ENCODE measurements at places on chromosomes 3 and 15. TPM values are rescaled to one million over a fixed set of nuclear protein-coding genes. Genes with fewer than 3 reads are reported as not detected.

PHC3 gene
- total RNA-seq: 76.5 TPM

TERC gene
- total RNA-seq: 3.5 TPM

ALDH1L1 gene
- 9.0 TPM for total RNA-seq

RPLP1 gene
- 1,562 TPM for total RNA-seq

BSN gene
- total RNA-seq: 0.81 TPM

PARP6 gene
- total RNA-seq: 71.3 TPM

C2CD4A gene
- total RNA-seq: 0.17 TPM

LRRIQ4 gene
- not detected for total RNA-seq

SH2D7 gene
- 2.3 TPM for total RNA-seq

SNTN gene
- total RNA-seq: not detected

GABRR3 gene
- not detected for total RNA-seq

OR5K2 gene
- total RNA-seq: not detected

CCR3 gene
- not detected for total RNA-seq

MYD88 gene
- total RNA-seq: 35.2 TPM

GASK1A gene
- 19.2 TPM for total RNA-seq

NUP210 gene
- 12.1 TPM for total RNA-seq

GALK2 gene
- 41.2 TPM for total RNA-seq
